ENCODE measurements at places on chromosomes 2 and 18.

- no peak for DNase-seq
Measured at GRCh38 chr2:29281086-29281915, 166.1 kb downstream of the CLIP4 start.

DNA sequence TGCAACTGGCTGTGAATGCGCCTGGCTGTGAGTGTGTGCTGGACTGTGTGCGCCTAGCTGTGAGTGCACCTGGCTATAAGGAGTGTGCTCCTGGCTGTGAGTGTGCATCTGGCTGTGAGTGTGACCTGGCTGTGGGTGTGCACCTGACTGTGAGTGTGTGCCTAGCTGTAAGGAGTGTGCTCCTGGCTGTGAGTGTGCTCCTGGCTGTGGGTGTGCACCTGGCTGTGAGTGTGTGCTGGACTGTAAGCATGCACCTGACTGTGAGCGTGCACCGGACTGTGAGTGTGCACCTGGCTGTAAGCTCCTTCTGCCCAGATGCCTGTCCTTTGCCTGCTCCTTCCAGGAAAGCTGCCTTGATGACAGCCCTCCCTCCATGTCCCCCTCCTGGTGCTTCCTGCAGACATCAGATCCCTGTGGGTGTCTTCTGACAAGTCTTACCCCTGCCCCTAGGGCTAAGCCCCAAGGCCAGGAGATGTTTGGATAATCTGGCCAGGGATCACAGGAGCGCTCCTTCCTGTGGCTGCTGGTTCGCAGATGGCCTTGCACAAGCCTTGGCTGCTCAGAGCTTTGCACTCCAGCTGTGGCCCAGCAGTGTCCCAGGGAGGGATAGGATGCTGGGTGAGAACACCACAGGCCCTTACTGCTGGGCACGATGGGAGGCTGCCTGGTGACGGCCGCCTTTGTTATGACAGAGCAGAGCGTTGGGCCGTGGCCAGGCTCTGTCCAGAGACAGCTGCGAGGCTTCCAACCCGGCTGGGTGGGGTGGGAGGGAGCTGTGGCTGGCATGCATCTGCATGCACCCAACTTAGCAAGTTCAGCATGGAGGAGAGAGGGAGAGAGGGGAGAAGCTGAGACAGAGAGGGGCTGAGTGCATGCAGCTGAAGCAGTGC lies 89.9 kb downstream of the GLI2 start:
- no peak for DNase-seq

- no peak for DNase-seq
Measured at GRCh38 chr2:217467331-217467730, 535.5 kb downstream of the TNS1 start.

DNA sequence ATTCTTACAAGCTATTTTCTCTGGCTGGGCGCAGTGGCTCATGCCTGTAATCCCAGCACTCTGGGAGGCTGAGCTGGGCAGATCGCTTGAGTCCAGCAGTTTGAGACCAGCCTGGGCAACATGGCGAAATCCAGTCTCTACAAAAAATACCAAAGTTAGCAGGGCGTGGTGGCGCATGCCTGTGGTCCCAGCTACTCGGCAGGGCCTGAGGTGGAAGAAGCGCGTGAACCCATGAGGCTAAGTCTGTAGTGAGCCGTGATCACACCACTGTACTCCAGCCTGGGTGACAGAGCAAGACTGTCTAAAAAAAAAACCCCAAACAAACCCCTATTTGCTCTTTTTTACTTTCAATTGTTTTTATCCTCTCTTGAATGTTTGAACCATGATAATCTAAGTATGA lies 37.0 kb downstream of the PPP4R1 start:
- DNase-seq: no peak

- no peak for DNase-seq
Measured at GRCh38 chr2:96848264-96848663, 4.4 kb upstream of the ANKRD23 start.

GRCh38 chr18:24160086-24160485 lies 21.2 kb downstream of the CABYR start:
- DNase-seq: no peak

- DNase-seq: no peak
Measured at GRCh38 chr2:2590841-2591541, 259.9 kb upstream of the MYT1L start.

GRCh38 chr2:82968358-82968757 lies 1490.7 kb downstream of the SUCLG1 start:
- DNase-seq: no peak

DNA sequence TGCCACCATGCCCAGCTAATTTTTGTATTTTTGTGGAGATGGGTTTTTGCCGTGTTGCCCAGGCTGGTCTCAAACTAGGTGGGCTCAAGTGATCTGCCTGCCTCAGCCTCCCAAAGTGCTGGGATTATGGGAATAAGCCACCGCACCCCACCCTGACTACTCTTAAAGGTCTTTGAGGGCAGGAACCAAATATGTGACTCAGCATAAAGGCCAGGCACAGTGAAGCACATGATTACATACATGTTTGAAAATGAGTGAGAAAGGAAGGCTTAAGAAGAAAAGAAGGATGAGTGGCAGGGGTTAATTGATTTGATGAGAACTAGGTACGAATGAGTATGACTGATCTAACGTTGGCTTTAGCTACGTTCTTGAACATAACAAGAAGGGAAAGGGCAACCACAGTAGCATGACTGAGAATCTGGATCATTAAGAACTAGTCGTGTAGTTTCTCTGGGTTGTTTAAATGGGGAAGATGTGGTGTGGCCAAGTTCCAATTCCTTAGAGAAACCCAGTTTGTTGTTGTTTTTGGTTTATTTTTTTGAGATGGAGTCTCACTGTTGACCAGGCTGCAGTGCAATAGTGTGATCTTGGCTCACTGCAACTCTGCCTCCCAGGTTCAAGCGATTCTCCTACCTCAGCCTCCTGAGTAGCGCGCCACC lies 6.8 kb downstream of the RESP18 start:
- no peak for DNase-seq

DNA sequence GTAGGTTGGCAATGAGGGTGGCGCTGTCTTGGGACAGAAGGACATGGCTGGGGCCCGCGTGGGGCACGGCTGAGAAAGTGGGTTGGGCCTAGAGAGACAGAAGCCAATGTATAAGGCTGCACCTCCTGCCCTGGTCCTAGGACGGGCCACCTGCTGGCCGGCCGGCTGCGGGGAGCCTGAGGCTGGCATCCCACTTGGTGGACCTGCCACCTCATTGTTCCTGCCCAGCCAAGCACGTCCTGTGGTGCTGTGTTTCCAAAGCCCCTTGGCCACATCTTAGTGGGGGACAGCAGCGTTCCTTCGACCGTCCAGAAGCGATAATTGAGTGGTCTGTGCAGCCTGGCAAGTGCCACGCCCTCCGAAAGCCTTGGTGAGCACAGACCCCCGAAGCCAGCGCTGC lies 223.9 kb downstream of the LDLRAD4 start:
- DNase-seq: no peak

DNA sequence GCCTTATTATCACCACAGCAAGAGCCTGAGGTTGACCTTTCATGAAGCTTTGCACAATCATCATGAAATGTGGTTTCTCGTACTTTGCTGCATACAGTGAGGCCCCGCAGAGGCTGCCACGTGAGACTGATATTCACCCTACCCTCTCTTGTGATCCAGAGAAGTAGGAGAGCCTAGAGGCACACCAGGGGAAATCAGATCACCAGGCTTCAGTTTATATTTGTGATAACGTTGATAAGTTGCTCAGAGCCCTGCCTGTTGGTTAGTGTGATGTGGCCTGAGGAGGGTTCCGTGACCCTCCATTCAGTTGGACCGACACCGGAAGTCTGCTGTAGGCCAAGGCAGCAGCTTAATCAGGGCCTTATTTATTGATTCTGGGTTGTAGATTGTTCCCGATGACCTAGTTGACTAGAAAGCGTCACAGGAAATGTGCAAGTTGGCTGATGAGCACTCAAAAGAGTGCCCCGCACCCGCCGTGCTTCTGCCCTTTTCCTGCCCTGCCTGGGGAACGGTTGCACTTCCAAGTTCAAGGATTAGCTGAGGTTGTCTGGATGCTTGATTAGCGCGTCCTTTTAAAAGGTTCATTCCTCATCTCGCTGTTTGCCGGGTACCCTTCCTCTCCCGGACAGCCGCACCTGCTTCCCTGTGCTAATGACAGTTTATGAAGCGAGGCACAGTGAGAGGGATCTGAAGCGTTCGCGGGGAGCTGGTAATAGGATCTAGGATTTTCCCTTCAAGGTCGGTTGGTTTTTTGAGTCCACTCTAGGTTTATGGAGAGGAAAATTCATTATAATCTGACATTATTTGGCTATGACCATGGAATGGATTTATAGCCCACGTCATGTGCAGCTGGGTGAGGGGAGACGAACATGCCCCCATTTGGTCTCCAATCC lies 146.4 kb downstream of the SH3RF3 start:
- DNase-seq: no peak

- DNase-seq: no peak
Measured at GRCh38 chr2:166372046-166372445, 3.7 kb downstream of the SCN9A start.

DNA sequence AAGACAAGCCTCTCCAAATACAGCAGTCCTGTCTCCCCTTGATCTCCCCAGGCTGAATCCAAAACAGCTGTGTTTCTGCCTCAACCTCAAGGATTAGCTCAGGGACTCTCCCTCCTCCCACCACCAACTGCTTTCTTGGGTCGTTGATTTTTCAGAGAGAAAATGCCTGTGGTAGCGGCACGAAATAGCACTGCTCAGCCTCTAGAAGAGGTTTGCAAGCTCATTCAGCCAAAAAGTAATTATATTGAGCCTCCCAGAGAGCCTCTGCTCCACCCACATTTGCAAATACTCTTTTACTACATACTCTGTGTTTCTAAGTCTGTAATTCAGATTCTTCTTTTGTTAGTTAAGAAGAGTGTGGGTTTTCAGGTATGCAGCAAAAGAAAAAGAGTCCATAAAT lies 396.4 kb upstream of the TNP1 start:
- DNase-seq: no peak

- no peak for DNase-seq
Measured at GRCh38 chr18:25278394-25278793, 73.6 kb downstream of the ZNF521 start.

DNA sequence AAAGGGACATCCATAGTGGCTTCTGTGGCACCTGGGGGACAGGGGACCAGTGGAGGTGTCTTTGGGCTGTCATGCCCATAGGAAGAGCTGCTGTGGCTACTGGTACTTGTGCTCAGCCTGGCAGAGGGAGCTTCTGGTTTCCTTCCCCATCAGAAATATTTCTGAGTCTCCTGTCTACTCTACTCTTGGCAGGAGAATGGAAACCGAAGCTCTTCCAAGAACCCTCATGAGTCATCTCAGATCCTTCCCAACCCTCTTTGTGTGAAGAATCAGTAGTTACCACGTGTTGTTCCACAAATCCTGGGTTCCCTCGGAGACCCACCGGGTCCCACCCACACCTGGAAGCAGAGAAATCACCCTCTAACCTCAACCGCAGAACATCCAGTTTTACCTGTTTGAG lies 234.9 kb downstream of the FHOD3 start:
- DNase-seq: no peak

DNA sequence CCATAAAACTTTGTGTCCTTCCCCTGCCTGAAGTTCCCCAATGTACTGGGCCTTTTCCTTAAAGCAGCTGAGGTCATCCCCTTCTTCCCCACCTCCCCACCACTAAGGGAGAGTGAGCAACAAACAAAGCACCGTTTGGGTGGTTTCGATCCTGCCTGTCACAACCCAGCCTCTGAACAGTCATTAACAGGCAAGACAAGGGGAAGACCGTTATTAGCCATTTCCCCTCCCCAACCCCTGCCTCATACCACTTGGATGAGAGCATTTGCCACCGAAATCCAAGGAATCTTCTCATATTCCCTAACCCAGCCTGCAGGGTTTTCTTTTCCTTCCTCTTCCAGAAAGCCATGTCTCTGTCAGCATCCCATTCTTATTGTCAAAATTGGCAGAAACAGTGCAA lies 65.6 kb downstream of the STRADB start:
- DNase-seq: no peak

DNA sequence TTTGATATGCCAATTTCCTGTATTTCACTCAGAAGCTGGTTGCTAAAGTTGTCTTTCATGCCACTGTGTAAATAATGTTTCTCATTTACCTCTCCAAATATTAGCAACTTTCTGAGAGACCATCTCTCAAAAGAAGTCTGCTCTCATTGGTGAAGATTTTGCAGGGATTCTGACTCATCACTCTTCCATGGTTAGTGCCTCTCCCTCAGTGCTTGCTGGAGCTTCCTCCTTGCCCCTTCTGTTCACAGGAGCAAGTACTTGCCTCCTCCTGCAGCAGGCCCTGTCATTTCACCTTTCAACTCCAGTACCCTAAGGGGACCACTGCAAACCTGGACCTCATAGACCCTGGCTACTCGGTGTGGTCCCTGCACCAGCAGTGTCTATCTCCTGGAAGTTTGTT lies 168.8 kb downstream of the ZNF385B start:
- DNase-seq: no peak

- no peak for DNase-seq
Measured at GRCh38 chr18:78080761-78081160, 831.1 kb downstream of the GALR1 start.

DNA sequence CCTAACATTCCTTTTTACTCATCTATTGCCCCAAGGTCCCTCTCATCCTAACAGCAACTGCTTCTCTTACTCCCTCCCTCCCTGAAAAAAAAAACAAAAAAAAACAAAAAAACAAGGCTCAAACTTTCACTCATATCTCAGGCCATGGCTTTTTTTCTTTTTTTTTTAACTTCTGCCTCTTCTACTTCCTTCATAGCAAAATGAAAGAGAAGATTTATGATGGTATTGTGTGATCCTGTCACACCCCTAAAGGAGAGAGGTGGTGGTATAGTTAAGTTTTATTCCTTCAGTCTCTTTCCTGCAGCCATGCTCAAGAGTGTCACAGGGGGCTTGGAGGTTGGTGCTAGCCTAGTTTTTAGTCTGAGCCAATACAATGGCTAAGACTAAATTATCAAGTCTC lies 21.5 kb upstream of the EPC2 start:
- no peak for DNase-seq

- no peak for DNase-seq
Measured at GRCh38 chr2:23617811-23618215, 232.8 kb downstream of the KLHL29 start.

- DNase-seq: no peak
Measured at GRCh38 chr2:25324905-25325592, 16.7 kb downstream of the DNMT3A start.

GRCh38 chr2:163155279-163155883 lies 316.8 kb upstream of the KCNH7 start:
- DNase-seq: no peak

DNA sequence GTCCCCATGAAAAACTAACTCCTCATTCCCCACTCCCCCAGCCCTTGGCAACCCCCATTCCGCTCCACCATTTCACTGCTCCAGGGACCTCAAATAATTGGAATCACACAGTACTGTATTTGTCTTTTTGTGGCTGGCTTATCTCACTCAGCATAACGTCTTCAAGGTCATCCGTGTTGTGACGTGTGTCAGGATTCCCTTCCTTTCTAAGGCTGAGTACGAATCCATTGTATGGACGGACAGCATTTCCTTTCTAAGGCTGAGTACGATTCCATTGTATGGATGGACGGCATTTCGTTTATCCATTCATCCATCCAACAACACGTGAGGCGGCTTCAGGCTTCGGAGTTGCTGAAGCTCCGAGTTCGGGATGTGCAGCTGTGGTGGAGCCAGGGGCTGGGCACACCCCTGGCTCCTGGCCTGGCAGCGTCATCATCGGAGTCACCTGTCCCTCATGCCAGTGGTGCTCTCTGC lies 1.2 kb upstream of the ASB1 start:
- DNase-seq: no peak

All from T follicular helper cell (primary cell).